NCI-H1417 treated with DMSO at 0.1 percent for 48 hours (cell line): ENCODE measurements at places on chromosomes 5 and 9.
A peak's percentile ranks its signal among the peaks of the same experiment; 100 is the strongest.

GRCh38 chr9:109439378-109440116 is 58.6 kb downstream of the PTPN3 start:
- no peak for DNase-seq

GRCh38 chr5:9716838-9717281 is 86.7 kb upstream of the TAS2R1 start:
- DNase-seq: no peak

- DNase-seq: no peak
Measured at GRCh38 chr9:116360989-116361388, 207.4 kb downstream of the PAPPA start.

- DNase-seq: no peak
Measured at GRCh38 chr9:34125681-34126206, 754 bp downstream of the DCAF12 start.

DNA sequence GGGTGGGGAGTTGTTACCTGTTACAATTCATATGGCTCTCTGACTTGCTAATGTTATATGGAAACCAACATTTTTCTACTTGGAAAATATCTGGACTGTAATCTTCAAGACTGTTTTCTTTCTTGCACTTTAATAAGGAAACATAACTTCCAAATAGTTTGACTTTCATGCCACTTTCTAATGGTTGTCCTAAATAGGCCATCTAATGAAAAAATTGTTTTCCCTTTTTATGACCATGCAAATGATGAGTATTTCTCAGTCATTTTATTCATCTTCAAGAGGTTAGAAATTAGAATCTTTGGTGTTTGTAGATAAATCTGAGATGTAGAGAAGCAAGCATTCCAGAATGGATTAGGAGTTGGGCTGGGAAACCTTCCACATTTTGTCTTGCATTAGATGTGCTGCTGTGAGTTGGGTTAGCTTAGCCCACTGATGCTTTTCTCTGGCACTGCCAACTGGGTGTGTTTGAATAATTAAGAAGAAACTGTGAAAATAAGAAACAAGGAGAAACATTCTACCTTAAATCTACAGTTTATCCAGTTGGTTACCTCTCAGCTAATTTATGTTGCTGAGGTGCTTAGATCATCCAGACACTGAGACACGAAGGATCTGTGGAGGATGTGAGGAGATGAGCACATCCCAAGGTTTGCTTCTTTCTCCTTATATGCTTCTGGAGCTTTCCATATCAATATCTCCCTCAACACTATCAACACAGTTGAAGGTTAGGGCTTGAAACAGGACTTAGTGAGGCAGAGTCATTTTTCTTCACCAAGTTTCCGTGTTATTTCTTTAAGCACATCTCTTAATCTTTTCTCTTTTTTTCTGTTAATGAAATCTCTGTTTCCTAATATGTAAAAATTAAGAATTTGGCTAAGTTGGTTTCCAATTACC is 2.7 kb downstream of the RASGRF2 start:
- no peak for DNase-seq

- DNase-seq: no peak
Measured at GRCh38 chr9:37408933-37409710, 13.4 kb upstream of the GRHPR start.

DNA sequence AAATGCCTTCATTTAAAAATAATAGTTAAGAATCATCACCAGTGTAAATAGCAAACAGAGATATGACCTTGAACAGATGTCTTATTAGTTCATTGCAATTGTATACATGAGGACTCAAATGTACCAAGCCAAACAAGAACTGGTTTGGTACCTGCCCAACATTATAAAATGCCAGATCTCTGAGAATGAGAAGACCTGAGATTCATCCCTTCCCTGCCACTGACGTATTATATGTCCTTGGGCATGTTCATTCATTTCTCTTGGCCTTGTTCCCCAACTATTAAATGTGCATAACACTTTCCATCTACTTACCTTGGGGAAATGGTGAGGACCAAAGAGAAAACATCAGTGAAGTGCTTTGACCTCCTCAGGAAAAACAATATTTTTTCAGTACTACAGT is 33.6 kb upstream of the ERBIN start:
- DNase-seq: no peak

GRCh38 chr5:143474616-143475015 is 71.1 kb upstream of the NR3C1 start:
- DNase-seq: no peak

DNA sequence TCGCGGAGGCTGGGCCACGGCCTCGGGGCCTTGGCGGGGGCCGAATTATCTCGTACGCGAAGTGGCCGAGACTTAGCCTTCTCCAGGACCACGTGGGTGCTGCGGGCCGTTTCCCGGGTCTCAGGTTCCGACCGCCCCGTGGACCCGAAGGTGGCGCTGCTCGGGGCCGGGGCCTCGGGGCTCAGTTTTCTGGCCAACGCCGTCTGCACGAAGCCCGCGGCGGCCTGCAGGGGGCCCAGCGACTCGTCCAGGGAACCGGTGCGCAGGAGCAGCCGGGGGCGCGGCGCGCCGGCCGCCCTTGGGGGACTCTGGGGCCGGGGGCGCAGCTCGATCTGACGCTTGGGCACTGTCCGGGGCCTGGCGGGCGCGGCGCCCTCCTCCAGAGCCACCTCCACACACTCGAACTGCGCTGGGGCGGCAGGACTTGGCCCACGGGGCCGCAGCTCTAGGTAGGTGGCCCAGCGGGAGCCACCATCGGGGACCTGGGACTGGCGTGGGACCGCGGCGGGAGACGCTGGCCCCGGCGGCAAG is 716 bp downstream of the PROB1 start:
- DNase-seq: no peak

- no peak for DNase-seq
Measured at GRCh38 chr9:94630281-94630680, 9.0 kb downstream of the FBP1 start.

GRCh38 chr5:38739011-38739704 is 106.7 kb upstream of the OSMR start:
- DNase-seq: no peak

- DNase-seq: no peak
Measured at GRCh38 chr9:131840220-131840619, 100.3 kb upstream of the RAPGEF1 start.

GRCh38 chr5:56522960-56523359 is 289.8 kb upstream of the ANKRD55 start:
- DNase-seq: no peak

- DNase-seq: no peak
Measured at GRCh38 chr5:3024976-3025375, 273.5 kb upstream of the IRX2 start.

DNA sequence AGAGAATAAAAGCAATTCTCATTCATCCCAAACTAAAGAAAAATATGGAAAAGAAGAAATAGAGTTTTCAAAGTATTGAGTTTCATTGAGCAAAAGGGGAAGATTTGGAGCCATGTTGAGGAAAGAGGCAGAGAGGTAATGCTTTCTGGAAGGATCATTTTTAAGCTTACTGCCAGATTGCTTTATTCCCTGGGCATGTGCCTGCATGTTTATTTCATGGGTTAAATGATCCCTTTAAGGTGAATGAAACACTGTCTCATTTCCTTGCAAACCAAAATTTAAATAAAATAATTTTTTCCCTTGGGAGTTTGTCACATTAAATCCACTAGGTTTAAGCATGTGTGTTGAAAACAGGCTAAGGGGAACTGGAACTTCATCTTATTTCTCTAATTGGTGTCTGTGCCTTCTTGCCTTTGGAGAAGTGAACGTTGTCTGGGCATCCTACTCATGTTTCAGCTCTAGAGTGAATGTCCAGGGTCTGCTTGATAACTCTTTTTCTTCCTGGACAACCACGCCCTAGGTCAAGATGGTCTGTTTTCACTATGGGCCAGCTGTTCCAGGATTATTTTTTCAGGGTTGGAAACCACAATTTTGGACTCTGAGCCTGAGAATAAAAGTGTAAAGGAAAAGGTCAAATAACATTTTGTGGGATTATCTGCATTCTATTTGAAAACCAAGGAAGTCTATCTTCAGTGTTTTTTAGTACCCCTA is 114.1 kb upstream of the ELL2 start:
- no peak for DNase-seq

- no peak for DNase-seq
Measured at GRCh38 chr9:100473276-100474081, 530 bp downstream of the TMEFF1 start.

DNA sequence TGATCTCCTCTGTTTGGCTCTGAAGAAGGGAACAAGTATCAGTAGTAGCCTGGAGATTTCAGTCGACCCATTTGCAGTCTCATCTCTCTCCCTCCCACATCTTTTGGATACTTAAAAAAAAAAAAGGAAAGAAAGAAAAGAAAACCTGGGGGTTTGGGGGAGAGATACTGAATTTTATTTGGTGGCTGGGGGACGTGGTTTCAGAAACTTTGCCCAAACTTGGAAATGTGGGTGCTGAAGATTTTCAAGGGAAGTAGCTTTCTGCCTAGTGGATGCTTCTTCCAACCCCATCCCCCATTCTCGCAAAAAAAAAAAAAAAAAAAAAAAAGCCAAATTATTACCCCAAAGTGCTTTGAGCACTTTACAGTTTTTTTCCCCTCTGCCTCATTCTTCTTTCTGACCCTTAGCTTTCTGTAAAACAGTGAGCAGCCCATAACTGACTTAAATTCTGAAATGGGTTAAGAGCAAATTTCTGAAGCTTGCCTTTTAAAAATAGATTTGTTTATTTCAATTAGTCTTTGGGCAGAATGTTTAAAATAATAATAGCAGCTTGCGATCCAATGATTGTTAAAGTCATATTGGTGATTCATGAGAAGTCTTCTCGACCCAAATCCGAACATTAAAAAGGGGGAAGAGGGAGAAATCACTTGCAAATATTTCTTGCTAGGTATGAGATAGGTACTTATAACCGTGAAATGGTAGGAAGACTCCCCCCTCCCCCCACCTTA is 894 bp downstream of the FST start:
- no peak for DNase-seq

- DNase-seq: no peak
Measured at GRCh38 chr5:848671-849111, 2.1 kb downstream of the ZDHHC11 start.

DNA sequence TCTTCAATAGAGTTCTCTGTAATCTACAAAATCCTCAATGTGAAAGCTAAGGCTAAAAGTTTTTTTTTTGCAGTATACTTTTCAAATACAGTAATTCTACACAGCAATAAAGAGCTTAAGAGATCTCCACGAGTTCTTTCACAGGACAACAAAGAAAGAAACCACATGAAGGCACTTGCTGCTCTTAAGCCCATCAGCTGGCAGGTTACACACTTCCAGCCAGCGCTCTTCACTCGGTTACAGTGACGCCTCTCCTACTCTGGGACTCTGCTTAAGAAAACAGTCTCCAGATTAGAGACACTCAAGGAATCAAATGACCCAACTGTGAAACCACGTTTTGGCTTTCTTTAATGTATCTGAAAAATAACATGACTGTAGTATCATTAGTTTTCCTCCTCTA is 85.0 kb downstream of the ROR2 start:
- no peak for DNase-seq

GRCh38 chr5:109230369-109230768 is 179.4 kb downstream of the PJA2 start:
- DNase-seq: no peak

DNA sequence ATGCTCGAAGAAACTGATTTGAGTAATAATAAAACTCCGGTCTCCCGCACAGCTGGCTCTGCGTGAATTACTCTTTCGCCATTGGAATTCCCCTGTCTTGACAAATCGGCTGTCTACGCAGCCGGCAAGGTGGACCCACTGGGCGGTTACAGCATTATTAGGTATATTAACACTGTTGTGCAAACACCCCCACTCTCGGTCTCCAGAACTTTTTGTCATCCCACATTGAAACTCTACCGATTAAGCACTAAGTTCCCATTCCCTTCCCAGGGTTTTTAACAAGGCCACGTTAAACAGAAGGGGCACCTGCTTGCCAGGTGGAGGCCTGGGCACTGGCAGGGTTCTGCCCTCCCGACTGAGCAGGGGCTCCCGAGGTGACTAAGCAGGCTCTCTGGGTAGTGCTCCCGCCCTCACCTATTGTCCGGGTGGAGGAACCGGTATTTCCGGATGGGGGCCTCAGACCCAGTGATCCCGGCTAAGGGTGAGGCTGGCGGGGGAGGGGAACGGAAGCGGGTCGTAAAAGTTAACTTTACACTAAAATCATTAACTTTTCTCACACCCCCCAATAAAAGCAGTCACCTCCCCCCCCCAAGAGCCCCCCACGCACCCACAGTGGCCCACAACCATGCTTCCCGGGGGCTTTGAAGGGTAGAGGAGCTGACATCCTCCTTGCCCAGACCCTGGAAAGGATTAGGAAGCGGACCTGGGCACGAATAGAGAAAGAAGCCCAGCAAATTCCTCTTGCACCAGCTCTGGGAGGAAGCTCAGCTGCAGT is 53.5 kb upstream of the TJP2 start:
- DNase-seq: peak; percentile 46

GRCh38 chr5:125176005-125176390 is 429.6 kb upstream of the ZNF608 start:
- no peak for DNase-seq

DNA sequence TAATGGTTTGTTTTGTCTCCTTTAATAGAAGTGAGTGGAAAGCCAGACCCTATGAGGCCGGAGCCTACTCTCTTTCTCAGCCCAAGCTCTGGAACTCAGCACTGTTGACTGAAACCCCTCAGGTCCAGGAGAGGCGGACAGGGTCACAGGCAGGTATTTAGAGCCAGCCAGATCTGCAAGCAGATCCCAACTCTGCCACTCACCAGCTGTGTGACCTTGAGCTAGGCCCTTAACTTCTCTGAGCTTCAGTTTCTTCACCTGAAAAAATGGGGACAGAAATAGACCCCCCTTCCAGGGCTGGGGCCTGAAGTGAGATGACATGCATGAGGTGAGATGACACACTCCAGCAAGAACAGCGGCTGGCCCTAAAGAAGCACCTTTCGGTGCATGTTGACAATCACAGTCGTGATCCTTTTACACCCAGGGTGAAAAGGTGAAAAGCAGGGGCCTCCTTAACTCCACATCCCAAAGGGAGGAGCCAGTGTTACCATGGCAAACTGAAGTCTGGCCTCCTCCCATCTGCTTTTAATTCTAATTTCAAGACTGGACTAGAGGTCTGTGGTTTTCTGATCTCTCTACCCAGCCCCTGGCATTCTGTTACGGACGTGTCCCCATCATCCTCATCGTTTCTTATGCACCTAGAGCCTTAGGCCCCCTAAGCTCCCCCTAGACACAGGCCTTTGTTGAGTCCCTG is 27.2 kb downstream of the MORN5 start:
- no peak for DNase-seq

- DNase-seq: no peak
Measured at GRCh38 chr5:116411101-116411571, 163.5 kb downstream of the SEMA6A start.

GRCh38 chr5:119291877-119292276 is 63.9 kb upstream of the TNFAIP8 start:
- DNase-seq: no peak

GRCh38 chr9:89814340-89815040 is 209.7 kb downstream of the GADD45G start:
- no peak for DNase-seq
